Effector CD8-positive, alpha-beta T cell (primary cell): ENCODE measurements at places on chromosomes 5 and 9.

- no peak for DNase-seq
These were observed 391.8 kb upstream of the CD180 start for GRCh38 chr5:67588389-67588788.

- DNase-seq = no peak
These were observed 130.2 kb downstream of the ARRDC3 start for GRCh38 chr5:91252916-91253315.

GRCh38 chr9:75188756-75189155 is 100.4 kb downstream of the OSTF1 start:
- DNase-seq = no peak

GRCh38 chr5:177446200-177447065 is at the start of gene PRR7:
PRR7 (plus strand) TSS chr5:177446814; CDS start chr5:177455068, 8,254 bp downstream.
- peak; percentile 40 for DNase-seq

DNA sequence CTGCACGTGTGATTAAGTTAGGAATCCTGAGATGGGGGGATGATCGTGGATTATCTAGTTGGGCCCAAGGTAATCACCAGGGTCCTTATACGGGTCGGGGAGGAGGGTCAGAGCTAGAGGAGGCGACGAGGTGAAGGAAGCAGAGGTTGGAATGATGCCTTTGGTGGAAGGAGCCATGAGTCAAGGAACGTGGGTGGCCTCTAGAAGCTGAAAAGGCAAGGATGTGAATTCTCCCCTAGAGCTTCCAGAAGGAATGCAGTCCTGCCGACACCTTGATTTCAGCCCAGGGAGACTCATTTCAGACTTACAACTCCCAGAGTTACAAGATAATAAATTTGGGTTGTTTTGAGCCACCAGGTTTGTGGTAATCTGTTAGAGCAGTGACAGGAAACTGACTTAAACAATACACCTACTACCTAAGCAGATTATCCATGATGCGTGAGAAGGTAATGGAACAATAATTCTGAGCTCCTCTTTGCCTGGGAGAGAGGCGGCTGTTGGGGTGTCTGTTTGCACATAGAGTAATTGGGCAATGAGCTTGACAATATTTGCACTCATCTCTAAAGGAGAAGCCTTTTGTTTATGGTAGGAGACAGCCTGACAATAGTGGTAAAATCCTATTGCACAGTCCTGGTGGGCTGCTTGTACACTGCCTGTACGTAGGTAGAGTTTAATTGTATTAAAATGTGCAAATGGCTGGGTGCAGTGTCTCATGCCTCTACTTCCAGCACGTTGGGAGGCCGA is 129.3 kb upstream of the IER5L start:
- no peak for DNase-seq

- DNase-seq = no peak
These were observed 45.6 kb upstream of the SLC30A5 start for GRCh38 chr5:69048230-69048629.

GRCh38 chr5:81247441-81247972 is 14.4 kb downstream of the CKMT2 start:
- no peak for DNase-seq

DNA sequence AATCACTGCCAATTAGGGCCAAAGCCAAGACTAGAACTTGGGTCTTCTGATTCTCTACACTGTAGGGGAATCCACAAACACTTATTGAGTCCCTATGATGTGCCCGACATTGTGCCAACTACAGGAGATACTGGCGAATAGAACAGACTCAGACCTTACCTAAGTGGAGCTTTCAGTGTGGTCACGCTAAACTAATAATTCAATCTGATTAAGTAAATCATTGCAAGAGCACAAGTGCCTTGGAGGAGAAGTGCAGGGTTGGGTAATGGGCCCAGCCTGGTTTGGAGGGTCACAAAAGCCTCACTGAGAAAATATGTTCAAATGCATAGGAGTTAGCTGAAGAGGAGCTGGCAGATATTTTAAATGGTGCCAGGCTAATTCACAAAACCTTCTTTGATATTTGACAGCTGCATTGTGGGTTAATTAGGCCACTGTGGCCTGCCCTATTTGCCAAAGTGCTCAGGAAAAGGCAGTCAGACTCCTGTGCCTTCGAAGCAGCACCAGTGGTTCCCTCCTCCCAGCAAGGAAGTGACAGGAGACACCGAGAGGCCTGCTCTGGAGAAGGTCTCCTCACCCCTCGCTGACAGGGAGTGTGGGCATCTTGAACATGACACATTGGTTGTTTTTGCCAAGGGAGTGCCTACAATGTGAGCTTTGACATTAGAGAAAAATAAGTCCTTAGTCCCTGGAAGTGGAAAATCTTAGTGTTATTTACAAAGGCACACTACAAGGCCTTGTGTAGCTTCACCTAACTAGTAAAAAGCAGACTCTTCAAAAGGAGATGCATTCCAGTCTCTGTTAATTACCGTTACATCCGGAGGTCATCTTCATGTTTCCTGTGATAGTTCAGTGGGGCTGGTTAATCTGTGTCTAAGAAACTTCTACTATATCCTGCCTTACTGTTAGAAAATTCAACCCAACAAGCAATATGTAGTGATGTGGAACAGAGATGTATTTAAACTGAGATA is 24.1 kb upstream of the TRAF1 start:
- DNase-seq = no peak

DNA sequence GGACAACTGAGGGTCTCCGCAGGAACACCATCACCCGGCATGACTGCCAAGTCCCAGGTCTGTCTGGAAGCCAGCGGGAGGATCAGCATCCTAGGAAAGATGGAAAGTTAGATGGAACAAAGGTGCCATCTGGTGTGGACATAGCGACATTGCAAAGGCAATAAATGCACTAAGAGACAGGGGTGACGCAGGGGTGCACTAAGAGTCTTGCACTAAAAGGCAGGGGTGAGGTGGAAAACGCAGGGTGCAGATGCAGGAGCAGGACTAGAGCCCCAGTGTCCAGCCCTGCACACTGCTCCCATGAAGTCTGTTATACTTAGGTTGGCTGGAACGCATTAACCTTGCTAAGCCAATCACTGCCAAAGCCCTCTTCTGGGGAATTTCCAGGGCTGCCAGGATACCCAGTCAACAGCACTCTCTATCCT is 15.5 kb downstream of the ATOX1 start:
- no peak for DNase-seq

DNA sequence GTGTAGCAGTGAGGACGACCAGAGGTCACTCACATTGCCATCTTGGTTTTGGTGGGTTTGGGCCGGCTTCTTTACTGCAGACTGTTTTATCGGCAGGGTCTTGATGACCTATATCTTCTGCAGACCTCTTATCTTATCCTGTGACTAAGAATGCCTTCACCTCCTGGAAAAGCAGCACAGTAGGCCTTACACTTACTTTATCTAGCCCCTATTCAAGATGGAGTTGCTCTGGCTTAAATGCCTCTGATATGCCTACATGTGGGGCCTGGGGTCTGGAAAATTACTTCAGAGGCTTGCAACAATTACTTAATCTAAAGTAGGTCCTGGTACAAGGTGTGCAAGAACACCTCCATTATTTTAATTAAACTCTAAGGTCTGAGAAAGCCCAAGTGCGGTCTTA is 86.9 kb upstream of the IL12B start:
- no peak for DNase-seq

- DNase-seq = no peak
These were observed 209.6 kb downstream of the FSTL4 start for GRCh38 chr5:133402775-133403174.

DNA sequence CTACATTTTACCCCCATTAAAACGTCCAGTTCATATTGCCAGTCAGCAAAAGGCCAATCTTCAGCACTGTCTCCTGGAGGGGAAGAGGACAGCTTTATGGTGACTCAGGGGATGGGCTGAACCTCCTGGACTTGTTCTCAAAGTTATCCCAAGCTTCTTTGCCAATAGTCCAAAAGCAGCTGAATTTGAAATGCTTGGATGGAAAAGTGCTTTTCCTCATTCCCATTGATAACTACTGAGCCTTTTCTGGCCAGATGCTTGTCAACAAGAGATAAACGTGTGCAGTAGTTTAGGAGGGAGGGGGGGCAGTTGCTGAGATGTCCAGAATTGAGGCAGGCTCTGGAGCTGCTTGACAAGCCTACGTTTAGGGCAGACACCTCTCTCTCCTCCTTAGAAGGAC is 43.5 kb downstream of the MTX3 start:
- DNase-seq = no peak

DNA sequence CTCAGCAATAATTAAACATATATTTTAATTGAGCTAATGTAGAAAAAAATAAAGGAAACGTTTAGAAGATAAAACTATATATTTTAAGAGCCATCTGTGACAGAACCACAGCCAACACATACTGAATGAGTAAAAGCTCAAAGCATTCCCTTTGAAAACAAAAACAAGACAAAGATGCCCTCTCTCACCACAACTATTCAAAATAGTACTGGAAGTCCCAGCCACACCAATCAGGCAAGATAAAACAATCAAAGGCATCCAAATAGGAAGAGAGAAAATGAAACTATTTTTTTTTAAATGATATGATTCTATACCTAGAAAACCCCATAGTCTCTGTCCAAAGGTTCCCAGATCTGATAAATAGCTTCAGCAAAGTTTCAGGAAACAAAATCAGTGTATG is 262.0 kb downstream of the HTR1A start:
- DNase-seq = no peak

DNA sequence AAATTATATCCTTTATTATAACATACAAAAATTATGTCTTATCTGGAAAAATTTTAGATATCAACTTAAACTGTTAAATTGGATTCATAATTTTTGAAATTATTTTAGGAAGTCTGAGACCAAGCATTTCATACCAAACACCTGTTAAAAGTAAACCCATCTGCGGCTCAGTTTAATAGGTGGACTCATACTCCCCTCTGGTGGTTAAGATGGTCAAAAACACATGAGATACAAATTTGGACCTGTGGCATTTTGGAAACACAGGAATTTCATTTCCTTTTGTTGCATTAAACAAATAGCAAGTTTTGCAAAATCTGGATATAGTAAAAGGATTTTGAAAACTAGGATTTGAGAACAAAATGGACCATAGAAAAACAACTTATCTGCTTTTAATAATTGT is 53.7 kb downstream of the RGMB start:
- no peak for DNase-seq

DNA sequence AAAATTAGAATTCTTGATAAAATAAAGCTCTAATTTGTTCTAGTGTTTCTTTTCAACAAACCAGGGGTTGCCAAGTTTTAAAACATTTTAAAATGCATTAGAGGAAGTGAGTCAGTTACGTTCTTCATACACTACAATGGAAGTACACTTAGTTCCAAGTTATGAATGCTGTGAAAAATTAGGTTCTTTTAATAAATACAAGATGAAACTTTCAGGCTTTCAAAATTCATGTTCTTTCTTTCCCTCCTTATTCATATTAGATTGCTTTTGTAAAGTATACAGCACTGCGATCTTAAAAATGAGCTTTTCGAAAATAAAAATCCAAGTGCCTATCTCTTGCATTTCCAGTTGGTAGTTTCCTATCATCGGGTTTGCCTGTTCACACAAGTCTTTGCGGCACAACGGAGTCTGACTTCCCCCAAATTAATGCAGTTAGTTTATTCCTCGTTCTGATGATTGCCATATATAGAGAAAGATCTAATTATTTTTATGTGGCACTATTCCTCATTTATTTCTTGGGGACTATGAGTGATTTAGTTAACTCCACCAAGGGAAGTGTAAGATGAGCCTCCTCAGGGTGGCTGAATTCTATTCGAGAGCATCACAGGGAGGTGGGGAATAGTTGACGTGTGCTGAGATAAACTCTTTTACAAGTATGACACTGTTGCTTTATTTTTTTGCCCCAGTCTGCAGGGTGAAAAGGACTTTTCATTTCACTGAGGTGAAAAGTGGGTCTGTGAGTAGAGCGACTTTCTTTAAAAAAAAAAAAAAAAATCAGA is 238.2 kb downstream of the CD180 start:
- no peak for DNase-seq

GRCh38 chr5:64690417-64691151 is at the start of gene SHISAL2B:
SHISAL2B (plus strand) TSS chr5:64690503; CDS start chr5:64690624, 121 bp downstream.
- DNase-seq = no peak

- no peak for DNase-seq
These were observed 1399.2 kb upstream of the CDH6 start for GRCh38 chr5:29794141-29794787.

DNA sequence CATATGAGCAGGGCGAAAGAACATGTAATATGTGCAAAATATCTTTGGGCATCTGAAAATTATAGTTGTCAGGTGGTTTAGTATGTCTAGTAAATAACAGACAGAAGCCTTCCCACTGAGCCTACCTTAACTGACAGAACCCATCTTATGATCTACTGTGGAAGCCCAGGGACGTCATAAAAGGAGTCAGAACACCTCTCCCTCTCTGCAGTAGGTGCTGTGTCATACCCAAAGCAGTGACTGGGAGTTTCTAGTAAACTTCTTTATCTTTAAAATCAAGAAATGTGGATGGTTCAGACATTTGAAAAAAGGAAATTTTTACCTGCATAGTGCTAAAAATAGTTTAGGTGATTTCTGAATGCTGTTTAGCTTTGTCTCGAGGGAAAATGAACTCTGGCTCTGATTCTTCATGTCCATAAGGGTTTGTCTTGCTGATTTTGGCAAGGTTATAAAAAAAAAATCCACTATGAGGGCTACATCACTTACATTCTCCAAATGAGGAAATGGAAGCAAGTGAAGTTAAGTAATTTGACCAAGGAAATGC is 104.0 kb downstream of the NUDT12 start:
- DNase-seq = no peak

- DNase-seq = no peak
These were observed 476.0 kb downstream of the CSNK1G3 start for GRCh38 chr5:123987956-123988355.

DNA sequence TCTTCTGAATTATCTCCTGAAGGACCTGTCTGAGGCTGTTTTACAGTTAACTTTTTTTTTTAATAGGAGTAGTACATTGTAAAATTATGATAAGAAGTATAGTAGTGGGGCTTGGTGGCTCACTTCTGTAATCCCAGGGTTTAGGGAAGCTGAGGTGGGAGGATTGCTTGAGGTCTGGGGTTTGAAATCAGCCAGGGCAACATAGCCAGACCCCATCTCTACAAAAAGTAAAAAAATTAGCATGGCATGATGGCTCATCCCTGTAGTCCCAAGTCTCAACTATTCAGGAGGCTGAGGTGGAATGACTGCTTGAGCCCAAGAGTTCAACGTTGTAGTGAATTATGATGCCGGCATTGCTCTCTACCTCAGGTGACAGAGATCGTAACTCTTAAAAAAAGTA is 7.0 kb downstream of the IPO11 start:
- no peak for DNase-seq

- DNase-seq = no peak
These were observed 18.4 kb upstream of the FBP2 start for GRCh38 chr9:94612071-94612470.

GRCh38 chr5:111432883-111433536 is 79.3 kb downstream of the STARD4 start:
- no peak for DNase-seq

- no peak for DNase-seq
These were observed 23.7 kb upstream of the CTNNAL1 start for GRCh38 chr9:109036744-109037680.

- DNase-seq = no peak
These were observed 309.6 kb downstream of the EPB41L4A start for GRCh38 chr5:112109331-112110007.

- no peak for DNase-seq
These were observed 40.1 kb downstream of the TRPM6 start for GRCh38 chr9:74847478-74848152.
